AG04450 (cell line): ENCODE measurements at places on chromosomes 4 and X. TPM values are rescaled to one million over a fixed set of nuclear protein-coding genes. Genes with fewer than 3 reads are reported as not detected.

GRCh38 chr4:184649971-184650855, 675 bp downstream of the PRIMPOL start:
- no peak for DNase-seq

The SYTL5 gene
- 2.1 and 2.3 TPM in 2 replicates for polyA plus RNA-seq

- DNase-seq: no peak
Measured at GRCh38 chr4:37124800-37125199, 119.7 kb upstream of the NWD2 start.

The NPFFR2 gene
- not detected in 2 replicates for polyA plus RNA-seq

The MAML3 gene
- polyA plus RNA-seq: 3.5 and 4.1 TPM in 2 replicates

The SMAD1 gene
- polyA plus RNA-seq: 59.0 and 64.7 TPM in 2 replicates

DNA sequence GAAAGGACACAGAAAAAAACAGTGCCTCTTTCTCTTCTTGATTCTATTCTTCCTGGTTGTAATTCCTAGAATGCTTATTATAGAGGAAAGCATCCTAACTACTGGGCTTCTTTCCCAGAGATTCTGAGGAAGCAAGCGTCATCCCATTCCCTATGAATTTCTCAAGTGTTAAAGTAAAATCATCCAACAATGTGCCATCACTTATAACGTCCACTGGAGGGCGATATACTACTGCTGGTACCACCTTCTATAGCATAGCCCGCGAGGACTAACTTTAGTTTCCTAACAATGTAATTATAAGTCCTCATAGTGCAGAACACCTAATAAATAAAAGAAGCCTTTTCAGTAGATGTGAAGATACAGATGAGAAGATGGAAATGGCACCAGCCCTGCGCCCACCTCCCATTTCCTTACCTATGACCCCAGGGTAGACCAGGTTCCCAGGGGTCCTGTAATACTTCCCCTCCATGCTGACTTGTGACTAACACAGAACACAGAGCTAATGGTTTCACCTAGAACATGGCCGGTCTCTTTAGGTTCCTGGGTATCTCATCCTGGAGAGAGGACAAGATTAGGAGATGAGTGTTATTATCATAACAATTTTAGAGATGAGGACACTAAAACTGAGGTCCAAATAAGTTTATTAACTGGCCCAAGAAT, 4.2 kb downstream of the CENPVL3 start:
- DNase-seq: peak; percentile 4

The ARR3 gene
- not detected in 2 replicates for polyA plus RNA-seq

GRCh38 chr4:115865736-115866135, 752.3 kb upstream of the NDST4 start:
- no peak for DNase-seq

The BANK1 gene
- polyA plus RNA-seq: 0.25 and 0.53 TPM in 2 replicates

The GLRA2 gene
- not detected in 2 replicates for polyA plus RNA-seq

- no peak for DNase-seq
Measured at GRCh38 chrX:2811271-2811670, 17.5 kb upstream of the GYG2 start.

DNA sequence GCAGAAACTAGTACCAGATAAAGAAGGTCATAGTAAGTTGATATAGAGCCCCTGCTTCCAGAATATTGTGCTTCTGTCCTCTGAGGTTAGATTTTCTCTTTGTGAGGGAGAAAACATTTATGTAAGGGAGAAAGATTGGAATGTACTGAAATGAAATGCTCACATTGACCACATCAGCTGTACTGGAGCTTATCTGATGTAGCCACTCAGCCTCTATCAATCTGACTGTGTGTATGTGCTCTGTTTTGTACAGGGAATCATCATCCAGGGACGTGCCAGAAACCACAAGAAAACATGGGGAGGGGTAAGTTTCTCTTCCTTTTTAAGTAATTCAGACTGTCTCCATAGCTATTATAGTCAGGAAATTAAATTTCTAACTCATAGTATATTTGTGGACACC, 56.8 kb downstream of the PRRG1 start:
- peak; percentile 13 for DNase-seq

DNA sequence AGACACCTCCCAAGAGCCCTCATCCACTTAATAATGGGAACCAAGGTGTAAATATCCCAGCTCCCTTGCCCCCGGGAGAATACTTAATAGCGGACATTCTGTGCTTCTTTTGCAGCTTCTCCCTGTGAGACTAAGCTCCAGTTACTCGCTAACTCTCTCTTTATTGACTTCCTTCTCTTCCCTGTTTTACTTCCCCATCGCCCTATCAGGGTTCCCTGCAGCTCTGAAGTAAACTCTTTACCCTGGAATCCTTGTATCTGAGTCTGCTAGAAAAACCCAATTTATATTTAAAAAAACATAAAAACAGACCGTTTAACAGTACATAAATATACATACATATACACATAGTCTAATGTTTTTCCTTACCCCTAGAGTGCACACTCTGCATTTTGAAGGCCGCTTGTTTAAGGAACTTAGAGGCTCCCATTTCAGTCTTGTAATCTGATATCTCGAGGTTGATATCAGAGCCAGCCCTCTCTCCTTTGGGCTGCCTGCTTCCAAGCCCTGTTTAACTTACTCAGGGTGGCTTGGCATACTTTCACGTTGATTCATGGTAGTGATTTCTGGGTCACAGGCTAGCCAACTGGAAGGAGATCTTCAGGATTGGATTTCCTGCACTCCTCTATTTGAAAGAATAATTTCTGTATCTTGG, 177.4 kb upstream of the SCML1 start:
- peak; percentile 73 for DNase-seq

- DNase-seq: no peak
Measured at GRCh38 chr4:3255611-3256186, 6.7 kb downstream of the MSANTD1 start.

The PLAC1 gene
- polyA plus RNA-seq: 2.4 and 2.6 TPM in 2 replicates

The BEX5 gene
- not detected in 2 replicates for polyA plus RNA-seq

The TBL1X gene
- 24.9 and 26.6 TPM in 2 replicates for polyA plus RNA-seq

- DNase-seq: no peak
Measured at GRCh38 chr4:140756319-140757231, at the start of gene TBC1D9. TBC1D9 (minus strand) TSS chr4:140756385; CDS start chr4:140756045, 340 bp downstream.

GRCh38 chr4:142238589-142238988, 602.2 kb downstream of the IL15 start:
- no peak for DNase-seq

DNA sequence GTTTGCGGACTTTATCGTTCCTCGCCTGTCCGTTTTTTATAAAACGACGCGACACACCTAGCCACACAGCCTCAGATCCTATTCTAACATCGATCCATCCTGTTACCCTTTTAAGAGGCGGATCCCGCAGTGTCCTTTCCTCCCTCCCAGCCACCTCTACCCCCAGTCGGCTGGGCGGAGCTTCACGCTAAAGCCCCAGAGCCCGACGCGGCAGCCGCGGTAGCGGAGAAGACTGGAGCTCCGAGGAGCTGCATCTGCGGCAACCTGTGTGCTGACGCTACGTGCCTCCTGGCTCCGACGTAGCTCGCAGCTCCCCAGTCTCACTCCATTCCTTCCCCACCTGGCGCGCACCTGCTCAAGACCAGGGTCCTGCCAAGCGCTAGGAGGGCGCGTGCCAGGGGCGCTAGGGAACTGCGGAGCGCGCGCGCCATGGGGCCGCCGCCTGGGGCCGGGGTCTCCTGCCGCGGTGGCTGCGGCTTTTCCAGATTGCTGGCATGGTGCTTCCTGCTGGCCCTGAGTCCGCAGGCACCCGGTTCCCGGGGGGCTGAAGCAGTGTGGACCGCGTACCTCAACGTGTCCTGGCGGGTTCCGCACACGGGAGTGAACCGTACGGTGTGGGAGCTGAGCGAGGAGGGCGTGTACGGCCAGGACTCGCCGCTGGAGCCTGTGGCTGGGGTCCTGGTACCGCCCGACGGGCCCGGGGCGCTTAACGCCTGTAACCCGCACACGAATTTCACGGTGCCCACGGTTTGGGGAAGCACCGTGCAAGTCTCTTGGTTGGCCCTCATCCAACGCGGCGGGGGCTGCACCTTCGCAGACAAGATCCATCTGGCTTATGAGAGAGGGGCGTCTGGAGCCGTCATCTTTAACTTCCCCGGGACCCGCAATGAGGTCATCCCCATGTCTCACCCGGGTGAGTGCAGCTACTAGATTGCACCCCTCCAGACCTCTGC, at the start of gene RNF128:
TSS of gene RNF128 (plus strand) at position 217 of the 953 bp plus-strand sequence. CDS start at position 430, 213 bp downstream.
- DNase-seq: no peak

The FAM114A1 gene
- polyA plus RNA-seq: 258 and 303 TPM in 2 replicates

GRCh38 chr4:26482508-26483462, 7.5 kb downstream of the CCKAR start:
- DNase-seq: no peak

DNA sequence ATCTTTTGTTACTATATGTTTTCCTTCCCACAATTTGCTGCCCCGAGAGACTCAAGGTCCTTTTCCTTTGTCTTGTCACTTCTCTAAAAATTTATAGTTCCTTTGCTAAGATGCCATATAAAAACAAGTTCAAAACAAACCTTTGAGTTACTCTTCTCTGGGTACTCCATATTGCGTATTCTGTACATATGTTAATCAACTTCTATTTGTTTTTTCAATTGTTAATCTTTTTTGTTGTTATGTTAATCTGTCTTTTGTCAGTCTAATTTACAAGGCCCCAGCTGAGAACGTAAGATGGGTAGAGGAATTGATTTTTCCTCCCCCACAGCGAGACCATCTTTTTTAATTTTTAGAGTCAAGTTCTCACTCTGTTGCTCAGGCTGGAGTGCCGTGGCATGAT, 7.2 kb upstream of the PPEF2 start:
- no peak for DNase-seq

DNA sequence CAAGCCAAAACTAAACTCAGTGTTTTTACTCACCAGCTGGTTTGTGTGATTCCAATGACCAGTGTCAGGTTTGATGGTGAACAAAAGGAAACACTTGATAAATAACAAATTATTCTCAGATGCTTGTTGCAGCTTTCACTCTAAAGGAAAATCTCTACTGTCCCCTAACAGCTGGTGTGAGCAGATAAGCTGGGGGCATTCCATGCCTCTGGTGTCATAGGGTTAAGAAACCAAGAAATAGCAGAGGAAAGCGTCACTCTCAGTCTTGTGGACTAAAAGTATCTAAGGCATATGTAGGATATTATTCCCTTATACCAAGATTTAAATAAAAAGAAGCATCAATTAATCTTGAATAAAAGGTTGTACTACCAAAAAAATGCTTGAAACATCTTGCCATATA, 24.3 kb downstream of the TRPC5 start:
- DNase-seq: peak; percentile 1

The COX7B2 gene
- polyA plus RNA-seq: not detected in 2 replicates

- DNase-seq: no peak
Measured at GRCh38 chrX:56000174-56000573, 232.0 kb upstream of the KLF8 start.

DNA sequence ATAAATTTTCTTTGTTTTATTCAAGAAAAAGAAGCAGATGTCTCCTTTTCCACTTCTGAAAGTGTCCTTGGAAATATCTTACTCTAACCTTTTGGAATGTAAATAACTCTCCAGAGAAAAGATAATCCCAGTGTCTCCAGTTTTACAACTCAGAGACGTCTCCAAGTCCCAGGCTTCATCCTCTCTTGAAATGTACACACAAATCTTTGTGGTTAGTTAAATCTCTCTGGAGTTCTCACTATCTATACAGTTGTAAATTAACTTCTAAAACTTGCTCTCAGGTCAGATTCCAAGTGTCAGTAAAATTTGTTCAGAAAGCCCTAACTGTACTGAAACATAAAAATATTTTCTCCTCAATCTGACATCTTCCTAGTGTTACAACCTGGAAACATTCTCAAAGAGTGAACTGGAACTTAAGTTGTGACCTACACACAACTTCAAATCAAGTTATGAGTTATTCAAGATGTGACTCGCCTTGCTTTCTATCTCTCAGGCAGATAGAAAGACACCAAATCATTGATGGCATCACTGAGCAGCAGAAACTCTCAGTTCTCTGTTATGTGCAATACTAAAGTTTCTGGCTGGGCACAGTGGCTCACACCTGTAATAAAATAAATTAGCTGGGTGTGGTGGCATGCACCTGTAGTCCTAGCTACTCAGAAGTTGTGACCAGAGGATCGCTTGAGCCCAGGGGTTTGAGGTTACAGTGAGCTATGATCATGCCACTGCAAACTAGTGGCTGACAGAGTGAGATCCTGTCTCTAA, 284.2 kb downstream of the RCHY1 start:
- no peak for DNase-seq

DNA sequence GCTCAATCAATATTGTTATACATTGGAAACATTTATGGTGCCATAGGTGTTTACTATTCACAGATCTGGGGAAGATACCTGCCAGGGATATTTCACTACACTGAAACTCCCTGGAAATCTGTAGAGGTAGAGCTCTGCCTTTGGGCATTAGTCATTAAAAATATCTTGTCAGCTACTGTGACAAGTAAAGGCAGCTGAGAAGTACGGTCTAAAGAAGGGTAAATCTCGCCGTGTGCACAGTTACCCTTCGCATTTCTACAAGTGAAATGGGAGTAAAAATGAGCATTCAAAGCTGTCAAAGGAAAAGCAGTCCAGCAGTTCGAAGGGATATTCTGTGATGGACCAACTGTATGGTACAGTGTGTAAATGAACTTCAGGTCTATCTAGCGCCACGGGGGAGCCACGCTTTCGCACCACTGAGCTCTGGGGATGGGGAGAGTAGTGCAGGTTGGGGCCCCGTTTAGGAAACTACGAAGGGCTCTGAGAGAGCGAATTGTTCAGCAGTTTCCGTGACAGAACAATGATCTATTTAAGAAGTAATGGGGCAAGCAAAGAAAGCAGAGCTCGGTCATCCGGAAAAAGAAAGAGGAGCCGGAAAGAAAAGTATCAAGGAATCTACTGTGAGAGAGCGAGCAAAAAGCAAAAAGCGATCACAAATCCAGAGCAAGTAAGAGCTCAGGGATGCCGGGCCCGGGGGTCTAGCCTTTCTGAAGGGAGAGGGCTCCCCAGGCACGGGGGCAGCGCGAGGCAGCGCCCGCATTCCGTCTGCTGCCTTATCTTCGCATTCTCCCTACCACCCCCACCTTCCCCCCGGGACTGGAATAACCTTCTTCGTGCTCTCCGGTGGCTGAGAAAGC, 646 bp downstream of the TIGD4 start:
- DNase-seq: no peak

- DNase-seq: no peak
Measured at GRCh38 chrX:627510-627981, 3.0 kb upstream of the SHOX start.

DNA sequence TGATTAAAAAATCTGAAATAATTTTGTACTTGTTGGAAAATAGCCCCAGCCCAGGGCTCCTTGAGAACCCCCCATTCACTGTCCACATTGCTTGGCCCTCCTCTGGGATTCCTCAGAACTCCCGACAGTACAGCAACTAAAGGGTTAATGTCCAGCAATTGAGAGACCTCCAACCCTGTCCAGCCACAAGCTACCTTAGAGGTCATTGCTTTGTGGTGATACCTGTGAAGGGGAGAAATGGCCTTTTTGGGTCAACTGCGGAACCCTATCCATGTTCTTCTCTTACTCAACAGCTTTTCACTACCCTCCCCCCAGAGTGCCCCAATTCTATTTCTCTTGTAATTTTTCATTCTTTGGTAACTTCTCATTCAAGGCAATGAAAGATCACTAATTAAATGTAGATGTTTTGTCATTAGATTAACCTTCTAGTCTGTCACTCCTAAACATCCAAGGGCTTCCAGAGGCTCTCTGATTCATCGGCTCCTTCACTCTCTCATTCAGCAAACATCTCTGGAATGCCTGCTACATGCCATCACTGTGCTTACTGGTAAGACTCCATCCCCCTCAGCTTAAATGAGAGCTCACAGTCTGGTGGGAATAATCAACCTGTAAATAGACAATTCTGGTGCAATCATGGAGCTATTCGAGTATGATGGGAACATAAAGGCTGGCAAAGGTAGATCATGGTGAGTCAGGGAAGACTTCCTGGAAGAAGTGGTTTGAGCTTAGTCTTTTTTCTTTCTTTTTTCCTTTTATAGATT, 241.4 kb upstream of the PGRMC2 start:
- peak; percentile 91 for DNase-seq
